ENCODE measurements at places on chromosomes 5 and 9.

DNA sequence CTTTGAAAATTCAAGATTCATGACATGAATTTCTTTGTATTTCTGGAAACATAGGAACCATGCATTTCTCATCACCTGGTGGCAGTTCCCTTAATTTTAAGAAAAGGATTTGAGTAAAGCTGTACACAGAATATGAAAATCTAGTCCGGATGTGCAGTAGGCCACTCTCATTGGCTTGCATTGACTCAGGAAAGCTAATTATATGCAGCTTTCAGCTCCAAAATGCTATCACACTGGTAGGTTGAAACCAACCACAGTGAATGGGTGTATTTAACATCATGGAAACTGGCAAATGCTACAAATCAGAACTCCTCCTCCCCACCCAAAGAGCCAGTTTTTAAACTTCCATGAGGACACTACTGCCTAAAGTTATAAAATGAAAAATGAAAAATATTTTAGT is 161.6 kb upstream of the FBXL17 start:
- DNase-seq = no peak

DNA sequence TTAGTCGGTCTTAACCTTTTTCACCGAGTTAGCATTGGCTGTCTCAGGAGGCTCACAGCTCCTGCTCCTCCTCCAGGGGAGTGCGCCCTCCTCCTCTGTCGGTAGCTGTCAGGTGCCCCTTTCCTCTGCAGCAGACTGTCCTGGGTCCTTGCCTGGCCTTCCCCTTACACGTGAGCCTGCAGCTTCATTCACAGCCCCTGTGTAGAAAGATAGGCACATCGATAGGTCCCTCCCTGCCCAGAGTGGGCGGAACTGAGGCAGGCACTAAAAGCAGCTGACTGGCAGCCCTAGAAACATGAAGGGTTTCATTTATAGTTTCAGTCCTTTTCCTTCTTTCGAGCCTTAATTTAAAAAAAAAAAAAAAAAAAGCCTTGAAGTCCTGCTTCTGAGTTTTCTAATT is 17.2 kb downstream of the TENT4A start:
- DNase-seq = no peak

GRCh38 chr9:15720861-15721260 is 168.0 kb downstream of the CCDC171 start:
- DNase-seq = no peak

- DNase-seq = peak; percentile 23
Measured at GRCh38 chr5:130282049-130282448, 377.8 kb downstream of the CHSY3 start.

GRCh38 chr5:1040571-1040970 is 32.0 kb downstream of the NKD2 start:
- no peak for DNase-seq

- DNase-seq = no peak
Measured at GRCh38 chr5:63500242-63500641, 462.0 kb downstream of the HTR1A start.

DNA sequence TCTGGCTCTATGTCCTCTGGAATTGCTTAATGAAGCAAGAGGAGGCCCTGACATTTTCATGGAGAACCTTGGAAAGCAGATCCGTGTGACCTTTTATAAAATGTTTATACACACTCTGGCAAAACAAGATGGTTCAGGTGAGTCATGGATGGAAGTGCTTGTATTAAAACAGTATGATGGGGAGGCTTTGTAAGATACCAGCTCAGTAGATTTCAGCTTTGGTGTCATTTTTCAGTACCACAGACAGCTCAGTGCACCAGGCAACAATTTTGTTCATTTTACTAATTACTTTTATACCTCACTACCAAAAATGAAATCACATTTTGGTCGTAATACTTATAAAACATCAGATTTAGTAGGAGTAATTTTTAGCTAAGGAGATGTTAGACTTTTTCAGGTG is 5.2 kb downstream of the KCNN2 start:
- peak; percentile 24 for DNase-seq

GRCh38 chr5:157459715-157460599 is at the start of gene NIPAL4:
Gene NIPAL4, plus strand, starts transcription at chr5:157460213. Its CDS starts 108 bp downstream, at chr5:157460321.
- DNase-seq = no peak

- DNase-seq = peak; percentile 16
Measured at GRCh38 chr5:43543434-43543833, 13.4 kb downstream of the PAIP1 start.

GRCh38 chr5:141969783-141970771 is 1.2 kb downstream of the RNF14 start:
- no peak for DNase-seq

GRCh38 chr5:129830288-129830687 is 74.0 kb upstream of the CHSY3 start:
- no peak for DNase-seq

GRCh38 chr5:142743592-142744441 is 26.4 kb upstream of the ARHGAP26 start:
- DNase-seq = peak; percentile 47

DNA sequence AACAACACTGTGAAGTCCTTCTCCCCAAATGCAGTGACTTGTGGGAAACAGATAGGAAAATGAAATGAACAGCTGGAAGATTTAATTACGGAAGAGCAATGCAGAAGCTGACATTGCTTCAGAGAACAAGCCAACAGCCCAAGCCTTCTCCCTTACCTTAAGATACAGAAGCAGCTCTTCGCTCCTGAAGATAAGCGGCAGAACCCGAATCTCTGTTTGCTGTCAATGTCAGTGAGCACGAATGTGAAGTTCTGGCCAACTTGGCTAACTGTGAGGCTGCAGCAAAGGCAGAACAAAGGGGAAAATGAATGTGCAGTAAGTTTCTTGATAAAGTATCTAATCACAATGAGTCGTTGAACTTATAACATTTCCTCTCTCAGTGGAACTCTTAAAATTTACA is 172.4 kb downstream of the DENND1A start:
- no peak for DNase-seq

DNA sequence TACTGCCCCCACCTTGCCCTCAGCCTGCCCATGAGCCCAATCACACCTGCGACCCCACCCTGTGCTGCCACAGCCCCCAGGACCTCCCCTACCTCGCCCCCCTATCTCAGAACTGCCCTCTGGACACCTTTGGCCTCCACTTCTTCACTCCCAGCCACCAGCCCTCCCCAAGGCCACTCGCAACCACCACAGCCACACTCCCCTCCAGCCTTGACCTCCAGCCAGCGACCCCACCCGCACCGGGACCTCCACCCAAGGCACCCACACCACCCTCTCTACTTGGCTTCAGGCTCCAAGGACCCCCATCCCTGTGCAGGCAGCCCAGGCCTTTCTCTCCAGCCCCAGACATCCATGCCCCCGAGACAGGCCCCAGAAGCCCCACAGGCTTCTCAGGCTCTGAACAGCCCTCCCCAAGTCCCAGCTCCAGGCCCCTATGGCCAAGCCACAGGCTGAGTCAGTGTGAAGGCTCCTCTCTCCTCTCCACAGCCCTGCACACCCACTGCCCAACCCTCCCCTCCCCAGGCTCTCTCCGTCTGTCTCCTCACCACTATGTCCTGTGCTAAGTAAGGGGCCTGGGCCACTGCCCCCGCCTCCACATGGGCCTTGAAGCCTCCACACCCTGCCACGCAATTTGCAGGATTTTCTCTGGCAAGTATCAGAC is 2.0 kb downstream of the AK1 start:
- peak; percentile 52 for DNase-seq

DNA sequence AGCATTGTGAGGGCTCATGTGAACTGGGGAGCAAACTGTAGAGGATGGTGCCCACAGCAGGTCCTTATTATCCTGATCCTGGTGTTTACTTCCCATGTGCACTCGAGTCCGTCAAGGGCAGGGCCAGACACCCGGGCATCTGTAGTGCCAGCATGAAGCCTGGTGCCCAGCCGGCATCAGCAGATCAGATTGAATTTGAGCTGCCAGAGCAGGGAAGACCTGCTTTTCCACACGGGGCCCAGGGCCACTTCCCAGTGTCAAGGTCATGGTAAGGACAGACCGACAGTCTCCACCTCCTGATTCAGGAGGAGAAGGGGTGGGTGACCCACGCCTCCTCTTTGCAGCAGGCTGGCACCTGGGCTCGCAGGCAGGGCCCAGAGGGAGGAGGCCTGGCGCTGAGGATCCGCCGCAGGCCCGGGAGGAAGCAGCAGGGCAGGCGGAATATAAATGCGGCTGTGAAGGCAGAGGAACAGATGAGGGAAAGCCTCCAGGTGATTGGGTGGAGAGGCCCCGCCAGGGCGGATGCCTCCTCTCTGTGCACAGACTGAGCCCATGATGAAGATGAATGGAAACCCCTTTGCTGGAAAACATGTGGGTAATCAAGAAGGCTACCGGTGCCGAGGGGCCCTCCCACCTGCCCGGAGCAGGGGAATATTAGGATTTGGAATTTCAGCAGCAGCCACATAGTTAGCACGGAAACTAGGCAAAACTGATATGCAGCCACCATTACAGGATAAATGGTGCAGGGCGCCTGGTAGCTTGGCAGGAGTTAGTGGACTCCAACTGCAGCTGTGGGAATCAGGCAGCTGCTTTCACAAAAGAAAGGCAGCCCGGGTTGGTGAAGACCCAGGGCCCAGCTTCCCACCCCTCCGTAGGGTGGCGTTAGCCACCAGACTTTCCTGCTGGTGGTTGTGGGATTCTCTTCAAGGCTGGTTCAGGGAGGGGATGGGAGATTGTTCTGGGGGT is 114.9 kb downstream of the GAPVD1 start:
- no peak for DNase-seq

GRCh38 chr5:16695779-16696178 is 79.0 kb upstream of the RETREG1 start:
- DNase-seq = no peak

DNA sequence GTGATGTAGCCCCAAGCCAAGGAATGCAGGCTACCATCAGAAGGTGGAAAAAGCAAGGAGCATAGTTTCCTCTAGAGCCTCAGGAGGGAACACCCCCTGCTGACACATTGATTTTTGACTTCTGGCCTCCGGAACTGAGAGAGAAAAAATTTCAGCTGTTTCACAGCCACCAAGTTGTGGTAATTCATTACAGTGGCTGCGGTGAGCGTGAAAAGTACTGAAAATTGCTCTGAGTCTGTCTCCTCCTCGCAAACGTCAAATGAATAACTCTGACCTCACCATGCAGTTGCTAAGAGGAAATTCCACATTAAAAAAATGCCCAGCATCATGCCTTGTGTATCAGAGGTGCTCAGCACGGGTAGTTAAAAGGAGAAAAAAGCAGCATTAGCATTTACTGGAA is 277.9 kb upstream of the MSX2 start:
- no peak for DNase-seq

DNA sequence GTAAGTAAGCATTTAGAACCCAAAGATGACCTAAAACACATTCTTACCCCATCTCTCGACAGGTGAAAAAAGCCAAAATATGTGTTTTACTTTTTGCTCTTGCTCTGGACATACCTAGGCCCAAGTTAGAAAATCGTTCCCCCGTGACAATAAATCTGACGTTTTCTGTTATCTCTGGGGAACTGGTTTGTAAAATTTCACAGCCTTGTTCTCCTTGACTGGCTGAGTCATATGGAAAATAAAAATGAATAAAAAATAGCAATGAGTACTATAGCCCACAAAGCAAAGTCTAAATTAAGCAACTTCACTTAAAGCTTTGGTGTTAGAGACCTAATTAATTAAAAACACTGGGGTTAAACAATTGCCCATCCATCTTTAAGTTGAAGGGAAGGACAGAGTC is 286.9 kb upstream of the CLINT1 start:
- no peak for DNase-seq

- DNase-seq = peak; percentile 88
Measured at GRCh38 chr5:14185326-14186058, 42.4 kb downstream of the TRIO start.

DNA sequence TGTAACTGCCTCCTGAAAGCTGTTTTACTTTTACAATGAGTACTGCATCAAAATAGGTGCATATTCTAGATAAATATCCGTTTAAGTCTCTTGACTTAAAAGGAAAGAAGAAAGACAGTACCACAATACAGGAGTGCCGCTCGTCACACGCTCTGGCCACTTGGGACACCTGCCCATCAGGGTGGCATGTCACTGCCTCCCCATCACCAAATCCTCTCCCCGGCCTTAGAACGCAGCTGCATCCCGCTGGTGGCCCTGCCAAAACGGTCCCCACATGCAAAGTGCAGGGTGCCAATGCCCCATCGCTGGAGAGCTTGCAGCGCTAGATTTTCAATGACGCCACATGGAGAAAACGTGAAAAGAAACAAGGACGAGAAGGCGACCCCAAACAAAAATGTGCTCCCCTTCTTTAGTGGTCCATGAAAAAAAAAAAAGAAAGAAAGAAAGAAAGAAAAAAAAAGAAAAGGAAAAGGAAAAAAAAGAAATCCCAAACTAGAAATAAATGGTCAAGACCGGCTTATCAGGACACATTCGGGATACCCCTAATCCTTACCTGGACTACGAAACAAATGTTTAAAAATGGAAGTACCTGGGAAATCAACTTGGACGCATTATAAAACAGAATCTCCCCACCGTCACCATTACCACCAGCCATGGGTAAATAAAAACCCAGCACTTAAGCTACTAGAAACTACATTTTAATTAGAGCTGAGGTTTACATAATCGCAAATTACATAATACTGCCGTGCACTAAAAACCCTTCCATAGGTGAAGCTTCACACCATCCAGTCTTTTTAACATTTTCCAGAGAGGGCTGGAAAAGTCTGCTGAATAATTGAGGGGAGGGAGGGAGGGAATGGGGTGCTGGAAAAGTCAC is 1.0 kb downstream of the ANKH start:
- DNase-seq = peak; percentile 6

GRCh38 chr9:135223831-135224230 is 136.4 kb downstream of the OLFM1 start:
- DNase-seq = no peak

DNA sequence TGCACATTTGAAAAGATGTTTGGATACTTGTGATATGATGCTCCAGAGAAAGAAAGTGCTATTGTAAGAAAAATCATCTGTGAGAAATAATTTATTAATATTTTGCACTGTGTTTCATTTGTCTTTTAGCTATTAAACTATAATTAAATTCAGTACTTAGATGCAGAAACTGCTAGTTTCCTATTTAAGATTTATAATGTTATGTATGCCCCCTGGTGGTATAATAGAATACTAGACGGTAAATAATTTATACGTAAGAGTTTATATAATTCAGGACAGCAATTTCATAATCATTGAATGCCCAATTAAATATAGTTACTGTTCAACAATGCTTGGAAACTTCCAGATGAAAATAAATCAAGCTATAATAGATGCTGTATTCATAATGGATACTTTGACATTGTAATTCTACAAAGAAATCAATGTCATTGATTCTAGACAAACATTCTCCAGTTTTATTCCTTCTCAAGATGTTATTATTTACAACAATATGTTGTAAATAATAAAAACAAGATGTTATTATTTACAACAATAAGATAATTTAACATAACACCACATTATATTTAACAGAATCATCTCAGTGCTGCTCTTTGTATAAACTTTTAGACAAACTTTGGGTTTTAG is 101.0 kb downstream of the TMEM232 start:
- DNase-seq = peak; percentile 46

- DNase-seq = no peak
Measured at GRCh38 chr5:74539986-74540385, 100.5 kb downstream of the ENC1 start.

GRCh38 chr5:2206293-2207108 is 323.8 kb upstream of the IRX4 start:
- DNase-seq = no peak

- no peak for DNase-seq
Measured at GRCh38 chr5:103942587-103943186, 380.1 kb upstream of the NUDT12 start.

GRCh38 chr9:114312513-114312875 is 10.4 kb upstream of the ORM1 start:
- no peak for DNase-seq
